ENCODE measurements at places on chromosomes 2 and 18.

DNA sequence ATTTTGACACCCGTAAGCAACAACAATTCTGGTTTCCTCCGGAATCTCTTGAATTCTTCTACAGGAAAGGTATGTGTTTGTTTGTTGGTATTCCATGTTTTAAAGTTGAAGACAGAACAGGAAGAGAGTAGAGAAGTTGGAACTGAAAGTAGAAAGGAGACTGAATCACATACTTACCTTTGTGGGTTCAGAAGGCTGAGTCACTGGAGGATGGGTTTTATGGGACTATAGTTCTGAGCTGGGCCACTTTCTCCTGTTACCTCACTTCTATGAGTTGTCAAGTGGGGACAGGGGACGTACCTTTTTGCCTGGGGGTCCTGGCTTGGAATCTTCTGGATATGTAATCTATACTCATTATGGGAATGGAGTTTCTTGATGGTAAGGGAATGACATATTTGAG is 40.9 kb downstream of the KDM3A start:
- DNase-seq: no peak
- H3K27ac ChIP-seq: no peak overlapping the region
- no peaks in the 10 kb centered on the region for H3K27me3 ChIP-seq
- H3K36me3 ChIP-seq: peaks cover 31% of the 10 kb centered on the region
- peaks cover 14% of the 10 kb centered on the region for H3K4me1 ChIP-seq
- no peak overlapping the region for H3K4me3 ChIP-seq

DNA sequence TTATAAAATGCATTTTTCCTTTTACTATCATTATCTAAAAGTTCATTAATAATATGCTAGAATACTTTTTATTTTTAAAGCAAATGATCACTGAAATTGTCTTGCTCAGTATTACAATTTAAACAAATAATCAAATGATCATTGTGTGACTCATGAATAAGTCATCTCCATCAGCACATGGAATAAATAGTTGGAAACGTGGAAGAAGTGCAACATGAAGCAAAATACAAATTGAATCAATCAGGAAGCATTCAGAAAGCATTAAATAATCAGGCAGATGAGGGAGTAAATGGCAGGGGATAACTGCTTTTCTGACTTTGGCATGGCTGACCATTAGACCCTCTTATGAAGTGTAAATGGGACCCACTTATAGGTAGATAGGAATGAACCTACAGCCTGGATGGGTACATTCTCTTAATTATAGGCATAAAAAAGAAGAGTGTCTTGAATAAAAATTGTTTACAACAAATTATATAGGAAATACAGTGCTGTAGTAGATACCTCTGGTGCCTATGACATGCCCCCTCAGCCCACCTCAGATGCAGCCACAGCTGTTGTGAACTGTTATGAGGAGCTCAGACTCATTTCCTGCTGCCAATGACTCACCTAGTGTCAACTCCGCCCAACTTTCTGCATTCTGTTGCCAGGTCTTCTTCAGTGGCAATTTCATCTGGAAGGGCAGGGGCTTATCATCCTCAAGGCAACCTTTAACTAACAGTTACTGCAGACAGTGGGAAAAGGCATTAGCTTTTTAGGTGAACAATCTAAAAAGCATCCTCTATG is 936.0 kb downstream of the TRIB2 start:
- no peaks in the 10 kb centered on the region for H3K4me1 ChIP-seq
- no peaks in the 10 kb centered on the region for H3K27me3 ChIP-seq
- H3K36me3 ChIP-seq: no peaks in the 10 kb centered on the region
- DNase-seq: no peak

GRCh38 chr2:69634196-69634821 is 9.2 kb downstream of the AAK1 start:
- no peak overlapping the region for H3K27ac ChIP-seq
- peak; percentile 20 for DNase-seq
- no peak overlapping the region for H3K4me3 ChIP-seq
- peaks cover 19% of the 10 kb centered on the region for H3K4me1 ChIP-seq

DNA sequence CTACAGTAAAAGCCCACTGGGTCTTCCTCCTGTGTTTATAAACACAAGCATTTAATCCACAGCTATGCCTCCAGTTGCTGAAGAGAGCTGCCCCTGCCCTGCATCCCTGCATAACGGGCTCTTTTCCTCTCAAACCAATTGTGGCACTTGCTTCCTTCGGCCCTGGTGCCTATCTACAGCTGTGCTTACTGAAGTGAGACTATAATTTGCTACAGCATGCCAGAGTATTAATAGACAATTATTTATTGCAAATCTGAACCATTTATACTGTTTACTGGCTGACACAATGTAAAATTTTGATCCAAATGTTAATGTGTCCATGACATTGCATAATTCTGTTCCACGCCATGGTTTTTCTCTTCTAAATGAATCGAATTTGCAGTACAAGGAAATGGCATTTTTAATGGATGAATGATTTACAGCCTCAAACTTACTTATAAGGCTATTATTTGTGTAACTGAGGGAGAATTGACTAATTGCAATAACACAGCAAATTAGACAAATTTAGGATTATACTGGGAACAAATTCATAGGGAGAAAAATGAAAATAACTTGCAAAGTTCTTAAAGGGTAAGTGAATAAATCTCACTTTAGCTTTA is 457.0 kb upstream of the HNRNPA3 start:
- H3K36me3 ChIP-seq: no peaks in the 10 kb centered on the region
- no peak overlapping the region for H3K4me3 ChIP-seq
- no peaks in the 10 kb centered on the region for H3K27me3 ChIP-seq
- DNase-seq: no peak
- peaks cover 20% of the 10 kb centered on the region for H3K4me1 ChIP-seq

DNA sequence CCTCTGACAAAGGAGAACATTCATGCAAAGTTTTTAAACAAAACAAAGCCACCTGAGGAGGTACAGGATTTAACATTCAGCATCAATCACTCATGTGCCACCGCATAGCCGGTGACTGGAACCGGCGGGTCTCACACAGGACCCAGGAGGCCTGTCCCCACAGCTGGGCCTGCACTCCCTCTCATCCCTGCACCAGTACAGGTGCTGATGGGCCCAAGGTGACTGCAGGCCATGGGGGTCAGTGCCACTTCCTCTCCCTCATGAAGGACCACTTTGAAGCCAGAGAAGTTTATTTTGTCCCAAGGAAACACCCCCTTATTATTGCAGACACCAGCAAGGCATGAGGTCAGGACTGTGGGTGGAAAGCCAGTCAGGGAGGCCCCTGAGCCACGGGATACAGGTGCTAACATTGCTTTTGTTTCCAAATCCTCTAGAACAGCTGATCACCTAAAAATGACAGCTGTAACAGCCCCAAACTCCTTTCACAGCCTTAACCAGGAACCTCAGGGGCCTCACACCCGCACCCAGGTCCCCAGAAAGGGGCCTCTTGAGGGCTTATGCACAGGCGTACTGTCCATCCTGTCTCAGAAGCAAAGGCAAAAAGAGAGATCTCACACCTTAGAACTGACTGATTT is 14.0 kb downstream of the PARD6G start:
- DNase-seq: no peak
- no peaks in the 10 kb centered on the region for H3K4me1 ChIP-seq
- no peaks in the 10 kb centered on the region for H3K36me3 ChIP-seq
- no peak overlapping the region for H3K4me3 ChIP-seq

DNA sequence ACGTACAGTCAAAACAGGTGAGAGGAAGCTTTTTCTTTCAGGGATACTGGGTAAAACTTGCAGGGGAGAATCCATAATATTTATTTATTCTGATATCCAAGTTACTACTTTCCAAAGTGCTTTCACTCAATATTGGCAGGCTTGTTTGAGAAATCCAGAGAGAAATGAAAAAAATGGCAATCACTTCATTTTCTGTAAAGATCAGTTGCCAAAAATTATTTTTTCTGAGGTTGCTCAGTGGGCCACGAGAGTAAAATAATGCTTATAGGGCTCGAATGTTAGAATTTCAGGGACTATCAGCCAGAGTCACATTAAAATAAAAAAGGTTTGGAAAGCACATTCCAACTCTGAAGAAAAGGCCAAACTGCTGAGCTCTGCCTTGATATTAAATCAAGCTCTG is 324.6 kb upstream of the RND3 start:
- H3K4me1 ChIP-seq: no peaks in the 10 kb centered on the region
- DNase-seq: no peak
- no peaks in the 10 kb centered on the region for H3K27me3 ChIP-seq
- no peaks in the 10 kb centered on the region for H3K36me3 ChIP-seq

- H3K27me3 ChIP-seq: no peaks in the 10 kb centered on the region
These were observed 12.1 kb downstream of the ANKRD23 start for GRCh38 chr2:96831679-96832078.

DNA sequence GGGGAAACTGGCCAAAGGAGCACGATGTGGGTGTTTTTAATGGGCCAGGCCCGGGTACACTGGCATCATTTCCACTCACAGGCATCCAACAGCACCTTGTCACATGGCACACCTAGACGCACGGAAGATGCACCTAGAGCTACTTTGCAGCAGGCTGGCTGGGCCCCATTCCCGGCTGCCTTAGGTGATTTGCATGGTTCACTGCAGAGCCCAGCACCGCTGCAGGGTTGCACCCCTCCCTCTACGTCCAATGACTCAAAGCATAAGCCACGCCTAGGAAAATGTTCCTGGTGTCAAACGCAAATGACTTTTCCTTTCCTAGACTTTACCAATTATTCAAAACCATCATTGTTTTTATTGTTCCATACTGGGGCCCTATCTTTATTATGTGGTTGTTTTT is 222.9 kb downstream of the EIPR1 start:
- no peak overlapping the region for H3K4me3 ChIP-seq
- DNase-seq: no peak
- no peaks in the 10 kb centered on the region for H3K36me3 ChIP-seq
- H3K27ac ChIP-seq: no peak overlapping the region
- no peaks in the 10 kb centered on the region for H3K27me3 ChIP-seq

GRCh38 chr2:224220586-224221255 is 181.2 kb downstream of the FAM124B start:
- DNase-seq: no peak
- H3K27ac ChIP-seq: no peak overlapping the region
- H3K27me3 ChIP-seq: no peaks in the 10 kb centered on the region
- H3K4me1 ChIP-seq: no peaks in the 10 kb centered on the region
- H3K36me3 ChIP-seq: no peaks in the 10 kb centered on the region
- H3K4me3 ChIP-seq: no peak overlapping the region

DNA sequence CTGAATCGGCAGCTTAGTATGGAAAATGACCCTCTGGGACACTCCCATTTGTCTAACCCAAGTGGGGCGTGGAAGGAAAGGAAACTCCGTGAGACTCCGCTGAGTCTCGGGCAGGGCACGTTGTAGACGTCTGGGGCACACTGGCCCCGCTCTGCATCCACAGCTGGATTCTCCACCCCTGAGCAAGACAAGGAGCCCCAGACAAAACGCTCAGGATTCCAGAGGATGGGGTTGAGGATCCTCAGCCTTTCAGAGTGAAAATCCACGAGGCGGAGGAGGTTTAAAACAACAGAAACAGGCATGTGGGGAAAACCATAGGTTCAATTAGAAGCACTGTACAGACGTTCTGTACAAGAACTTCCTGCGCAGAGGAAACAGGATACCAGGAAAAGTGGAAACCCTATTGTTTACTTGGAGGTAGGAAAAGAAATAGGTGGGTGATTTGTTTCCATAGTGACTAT is 124.9 kb upstream of the ZNF236 start:
- no peak overlapping the region for H3K27ac ChIP-seq
- DNase-seq: no peak
- H3K4me3 ChIP-seq: no peak overlapping the region
- no peaks in the 10 kb centered on the region for H3K4me1 ChIP-seq
- no peaks in the 10 kb centered on the region for H3K36me3 ChIP-seq

GRCh38 chr2:28231110-28231631 is 161.5 kb upstream of the FOSL2 start:
- H3K4me3 ChIP-seq: no peak overlapping the region
- DNase-seq: no peak
- H3K27ac ChIP-seq: no peak overlapping the region
- peaks cover 21% of the 10 kb centered on the region for H3K4me1 ChIP-seq

GRCh38 chr2:219497495-219498279 is 1.0 kb upstream of the GMPPA start:
- peak overlapping the region; percentile 95 for H3K27ac ChIP-seq
- H3K4me1 ChIP-seq: peaks cover 39% of the 10 kb centered on the region
- peak; percentile 94 for DNase-seq
- H3K4me3 ChIP-seq: no peak overlapping the region
- no peaks in the 10 kb centered on the region for H3K36me3 ChIP-seq
- no peaks in the 10 kb centered on the region for H3K27me3 ChIP-seq

DNA sequence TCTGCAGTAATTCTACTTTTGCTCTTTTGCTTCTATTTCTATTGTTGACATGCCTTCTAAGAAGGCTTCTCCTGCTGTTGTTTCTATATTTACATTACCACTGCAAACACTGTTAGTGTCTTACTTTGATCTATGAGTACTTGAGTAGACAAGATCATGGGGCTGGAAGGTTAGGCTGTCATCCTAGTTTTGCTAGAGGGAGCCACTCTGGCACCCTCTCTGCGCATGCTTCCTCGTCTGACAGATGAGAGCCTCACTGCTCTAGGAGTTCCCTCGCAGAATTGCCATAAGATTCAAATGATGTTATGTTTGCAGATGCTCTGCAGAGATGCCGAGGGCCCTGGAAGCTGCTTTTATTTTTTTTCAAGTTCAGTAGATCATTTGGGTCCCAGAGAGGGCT is 185.6 kb downstream of the RNF144A start:
- no peak overlapping the region for H3K4me3 ChIP-seq
- no peaks in the 10 kb centered on the region for H3K36me3 ChIP-seq
- H3K4me1 ChIP-seq: no peaks in the 10 kb centered on the region

- H3K27ac ChIP-seq: no peak overlapping the region
- H3K27me3 ChIP-seq: no peaks in the 10 kb centered on the region
- H3K36me3 ChIP-seq: no peaks in the 10 kb centered on the region
- H3K4me1 ChIP-seq: no peaks in the 10 kb centered on the region
- H3K4me3 ChIP-seq: no peak overlapping the region
- DNase-seq: no peak
These were observed 263.8 kb downstream of the LOXHD1 start for GRCh38 chr18:46393230-46393629.

GRCh38 chr2:232418056-232418455 is 11.4 kb downstream of the ALPG start:
- H3K36me3 ChIP-seq: no peaks in the 10 kb centered on the region
- no peaks in the 10 kb centered on the region for H3K27me3 ChIP-seq
- no peak overlapping the region for H3K27ac ChIP-seq
- no peak for DNase-seq

GRCh38 chr18:59052965-59053820 is 86.5 kb upstream of the SEC11C start:
- DNase-seq: peak; percentile 20
- H3K27ac ChIP-seq: peak overlapping the region; percentile 61
- no peaks in the 10 kb centered on the region for H3K36me3 ChIP-seq

- no peaks in the 10 kb centered on the region for H3K36me3 ChIP-seq
- H3K27ac ChIP-seq: no peak overlapping the region
- no peaks in the 10 kb centered on the region for H3K27me3 ChIP-seq
- DNase-seq: no peak
- peaks cover 4% of the 10 kb centered on the region for H3K4me1 ChIP-seq
These were observed 6.7 kb downstream of the CYP27A1 start for GRCh38 chr2:218788529-218789255.

Measured in body of pancreas (tissue), 4 donors.